ENCODE measurements at places on chromosomes 7 and 10. TPM values are rescaled to one million over a fixed set of nuclear protein-coding genes. Genes with fewer than 3 reads are reported as not detected.

DNA sequence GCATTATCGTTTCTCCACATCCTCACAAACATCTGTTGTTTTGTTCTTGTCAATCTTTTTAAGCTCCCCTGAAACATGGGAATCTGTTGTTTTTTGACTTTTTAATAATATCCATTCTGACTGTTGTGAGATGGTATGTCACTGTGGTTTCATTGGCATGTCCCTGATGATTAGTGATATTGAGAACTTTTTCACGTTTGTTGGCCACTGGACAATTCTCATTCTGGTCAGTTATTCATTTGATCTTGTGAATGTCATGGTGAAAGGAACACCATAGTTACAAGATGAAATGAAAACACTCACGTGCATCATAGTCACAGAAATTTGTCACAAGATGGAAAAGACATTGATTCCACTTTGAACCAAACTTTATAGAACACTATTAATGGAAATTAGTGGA is 20.5 kb upstream of the SGCE start:
- DNase-seq, result no peak

GRCh38 chr10:25226775-25227682 is 52.2 kb downstream of the GPR158 start:
- DNase-seq, result peak; percentile 10

DNA sequence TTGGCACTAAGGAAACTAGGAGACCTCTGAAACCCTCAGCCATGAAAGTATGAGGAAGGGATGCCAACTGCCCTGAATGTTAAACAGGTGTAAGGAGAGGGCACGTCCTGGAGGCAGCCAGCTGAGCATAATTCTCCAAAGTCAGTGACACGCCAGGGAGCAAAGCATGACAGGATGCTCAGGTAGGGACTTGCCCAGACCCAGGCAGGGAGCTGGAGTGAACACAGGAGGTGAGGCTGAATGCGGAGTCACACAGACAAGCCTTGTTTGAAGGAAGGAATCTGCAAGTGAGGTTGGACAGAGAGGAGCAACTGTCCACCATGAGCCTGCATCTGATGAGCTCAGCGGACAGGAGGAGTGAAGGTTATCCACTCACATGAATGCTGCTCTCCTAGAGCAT is 41.5 kb downstream of the KLRG2 start:
- no peak for DNase-seq

- DNase-seq, result no peak
These were observed 25.5 kb downstream of the FZD1 start for GRCh38 chr7:91289633-91290254.

GRCh38 chr7:151339651-151340382 is 1.8 kb upstream of the NUB1 start:
- DNase-seq, result no peak

The SFTPD gene
- total RNA-seq, result not detected

The TMEM130 gene
- not detected for total RNA-seq

- DNase-seq, result no peak
These were observed 45.5 kb upstream of the ZNRF2 start for GRCh38 chr7:30238721-30239441.

DNA sequence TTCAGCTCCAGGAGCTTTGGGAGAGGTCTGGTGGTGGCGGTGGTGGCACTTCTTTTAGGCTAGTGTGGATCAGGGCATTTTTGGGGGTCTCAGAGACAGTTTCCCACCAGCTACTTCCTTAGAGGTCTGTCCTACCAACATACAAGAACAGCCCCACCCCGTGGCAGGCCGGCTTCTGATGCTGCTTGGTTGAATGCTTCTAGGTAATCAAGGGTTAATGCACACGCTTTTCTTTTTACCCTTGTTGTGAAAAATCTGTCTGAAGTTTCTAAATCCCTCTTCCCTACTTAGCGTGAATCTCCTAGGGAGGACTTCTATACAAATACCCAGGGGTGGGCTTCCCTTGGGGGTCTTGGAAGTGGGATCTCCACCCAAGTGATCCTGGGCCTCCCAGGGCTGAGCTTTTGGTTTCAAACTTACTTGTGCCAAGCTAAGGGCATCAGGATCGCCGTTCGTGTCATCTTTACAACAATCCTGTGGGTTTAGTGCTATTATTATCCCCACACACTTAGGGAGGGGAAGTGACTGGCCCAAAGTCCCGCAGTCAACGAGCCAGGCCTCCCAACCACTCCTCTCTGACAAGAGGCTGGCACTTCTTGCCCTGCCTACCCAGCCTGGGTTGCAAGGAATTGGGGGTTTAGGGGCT is 1.7 kb downstream of the SH2B2 start:
- no peak for DNase-seq

The SRRT gene
- total RNA-seq, result 79.4 TPM

- no peak for DNase-seq
These were observed 155.2 kb downstream of the MBL2 start for GRCh38 chr10:52617346-52617745.

DNA sequence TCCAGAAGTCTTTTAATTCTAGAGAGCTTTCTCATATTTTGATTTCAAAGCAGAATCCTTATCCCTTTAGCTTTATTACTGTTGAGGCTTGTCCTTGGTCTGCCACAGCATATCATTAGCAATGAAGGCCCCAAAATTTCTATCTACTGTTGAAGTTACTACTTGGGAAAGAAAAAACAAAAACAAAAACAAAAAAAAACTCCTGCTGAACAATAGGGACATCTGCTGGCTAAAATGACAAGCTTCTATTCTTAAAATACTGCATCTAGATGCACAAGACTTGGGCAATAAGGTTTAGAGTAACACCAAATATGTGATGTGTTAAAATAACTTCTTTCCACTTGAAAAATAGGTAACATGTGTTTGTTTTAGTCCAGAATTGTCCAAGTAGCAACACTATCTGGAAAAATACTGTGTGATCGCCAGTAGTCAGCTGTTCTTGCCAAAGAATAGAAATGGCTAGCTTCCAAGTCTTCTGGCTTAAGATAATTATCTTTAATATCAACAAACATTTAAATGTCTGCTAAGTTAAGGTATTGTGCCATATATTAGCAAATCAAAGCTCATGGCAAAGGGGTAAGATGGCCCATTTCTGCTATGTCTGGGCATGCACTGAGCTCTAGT is 3.8 kb upstream of the DMTF1 start:
- no peak for DNase-seq

GRCh38 chr10:126847666-126848065 is 57.6 kb upstream of the DOCK1 start:
- DNase-seq, result no peak

DNA sequence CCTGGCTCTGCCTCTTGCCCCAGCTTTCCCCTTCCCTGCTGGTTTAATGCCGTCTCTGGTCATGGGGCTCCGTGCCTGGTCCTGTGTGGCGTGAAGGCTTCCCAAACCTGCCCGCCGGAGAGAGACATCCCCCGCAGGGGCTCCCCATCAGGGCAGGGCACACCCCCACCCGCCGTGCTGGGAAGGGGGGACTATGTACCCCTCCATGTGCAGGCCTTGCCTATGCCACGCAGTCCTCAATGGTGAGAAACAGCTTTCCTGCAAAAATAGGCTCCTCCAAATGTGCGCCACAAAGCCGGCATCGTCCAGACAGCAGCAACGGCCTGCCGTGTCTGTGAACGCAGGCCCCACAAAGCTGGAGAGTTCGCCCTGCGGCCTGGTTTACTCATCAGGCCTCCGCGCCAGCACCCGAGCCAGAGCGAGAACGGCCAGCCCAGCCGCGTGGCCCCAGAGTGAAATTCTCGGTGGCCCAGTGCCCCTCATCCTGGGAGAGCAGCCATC is 313.4 kb downstream of the DNAJB6 start:
- no peak for DNase-seq

GRCh38 chr7:86908948-86909347 is 150.5 kb downstream of the ELAPOR2 start:
- DNase-seq, result no peak

DNA sequence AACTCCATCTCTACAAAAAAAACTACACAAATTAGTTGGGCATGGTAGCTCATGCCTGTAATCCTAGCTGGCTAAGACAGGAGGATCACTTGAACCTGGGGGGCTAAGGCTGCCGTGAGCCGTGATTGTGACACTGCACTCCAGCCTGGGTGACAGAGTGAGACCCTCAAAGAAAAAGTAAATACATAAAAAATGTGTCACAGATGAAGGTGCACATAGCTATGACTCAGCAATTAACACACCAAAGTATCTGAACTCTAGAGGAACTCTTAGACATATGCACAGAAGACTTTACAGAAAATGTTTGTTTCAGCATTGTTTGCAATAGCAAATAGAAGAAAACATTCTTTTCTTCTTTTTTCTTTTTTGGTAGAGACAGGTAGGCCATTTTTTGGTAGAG is 8.3 kb downstream of the C10orf62 start:
- no peak for DNase-seq

DNA sequence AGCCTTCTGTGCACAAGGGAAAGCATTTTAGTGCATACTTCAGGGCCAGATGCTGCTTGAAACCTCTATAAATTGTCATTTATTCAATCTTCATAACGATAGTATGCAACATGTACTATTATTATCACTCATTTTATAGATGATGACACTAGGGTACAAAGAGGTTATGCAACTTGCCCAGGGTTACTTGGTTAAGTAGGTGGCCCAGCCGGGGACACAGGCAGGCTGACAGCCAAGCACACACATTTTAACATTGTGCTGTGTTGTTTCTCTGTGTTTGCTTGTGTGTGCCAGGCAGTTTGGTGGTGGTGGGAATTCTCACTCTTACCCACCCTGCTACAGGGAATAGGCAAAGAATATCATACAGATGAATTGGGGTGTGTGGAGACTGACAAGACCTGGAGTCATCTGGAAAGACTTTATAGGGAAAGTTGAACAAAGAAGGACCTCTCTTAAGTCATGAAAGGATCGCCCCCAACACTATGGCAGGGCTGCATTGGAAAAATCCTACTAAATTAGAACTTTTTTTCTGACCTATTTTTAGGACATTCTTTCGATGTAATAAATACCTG is 98.9 kb downstream of the MKX start:
- no peak for DNase-seq

GRCh38 chr10:34732926-34733325 is 82.2 kb downstream of the PARD3 start:
- DNase-seq, result no peak

DNA sequence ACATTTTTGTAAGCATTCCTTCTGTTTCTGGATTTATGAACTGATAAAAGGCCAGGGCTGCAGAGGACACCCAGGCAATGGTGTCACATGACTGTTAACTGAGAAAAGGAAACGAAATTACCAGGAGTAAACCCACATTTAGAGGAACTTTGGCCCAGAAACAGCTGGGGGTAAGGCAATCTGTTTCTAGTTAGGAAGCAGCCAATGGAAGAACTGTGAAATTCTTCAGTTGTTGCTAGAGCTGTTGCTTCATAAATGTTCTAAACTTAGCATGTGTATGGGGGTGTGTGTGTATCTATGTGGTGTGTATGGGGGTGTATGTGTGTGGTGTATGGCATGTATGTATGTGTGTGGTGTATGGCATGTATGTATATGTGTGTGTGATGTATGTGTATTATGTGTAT is 11.8 kb upstream of the PDCD4 start:
- DNase-seq, result no peak

DNA sequence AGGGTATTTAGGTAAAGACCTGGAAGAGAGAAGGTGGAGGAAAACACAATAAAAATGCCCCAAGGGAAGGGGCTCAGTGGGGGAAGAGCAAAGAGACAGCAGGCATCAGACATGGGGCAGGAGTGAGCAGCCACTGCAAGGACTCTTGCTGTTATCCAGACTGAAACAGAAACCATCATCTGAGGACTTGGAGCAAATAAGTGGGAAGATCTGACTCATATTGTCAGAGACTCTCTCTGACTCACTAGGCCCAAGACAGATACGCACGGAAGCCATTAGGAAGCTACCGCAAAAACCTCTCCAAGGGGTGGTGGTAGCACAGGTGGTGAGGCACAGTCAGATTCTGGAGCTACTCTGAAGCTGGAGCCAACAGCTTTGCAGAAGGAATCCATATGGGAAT is 110.7 kb downstream of the RNF32 start:
- peak; percentile 7 for DNase-seq

The ZNF117 gene
- 20.4 TPM for total RNA-seq

The SLC39A12 gene
- not detected for total RNA-seq

- DNase-seq, result no peak
These were observed 177.8 kb downstream of the USP6NL start for GRCh38 chr10:11433657-11434056.

DNA sequence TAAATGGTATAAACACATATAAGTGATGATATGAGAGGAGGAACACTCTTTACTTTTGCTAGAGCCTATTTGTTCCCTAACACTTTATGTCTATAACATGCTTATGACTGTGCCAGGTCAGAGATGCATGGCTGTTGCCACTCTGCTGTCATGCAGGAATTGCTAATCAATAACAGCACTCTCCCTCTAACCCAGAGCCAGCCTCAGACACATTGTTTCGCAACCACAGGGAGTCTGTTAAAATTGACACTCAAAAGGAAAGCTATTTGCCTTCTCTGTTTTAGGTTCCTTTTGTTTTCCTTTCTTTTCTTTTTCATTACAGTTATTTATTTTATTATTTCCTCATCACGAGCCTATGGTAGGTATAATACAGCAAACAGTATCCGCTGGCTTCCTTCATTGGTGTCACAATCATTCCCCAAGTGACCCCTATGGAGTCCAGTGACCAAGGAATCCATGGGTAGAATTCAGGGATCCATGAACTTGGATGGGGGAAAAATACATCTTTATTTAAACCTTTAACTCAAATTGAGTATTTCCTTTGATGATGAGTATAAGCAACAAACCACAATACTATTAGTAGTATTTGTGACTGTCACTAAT is 6.8 kb downstream of the PON2 start:
- no peak for DNase-seq

GRCh38 chr7:55533050-55533728 is 39.1 kb downstream of the VOPP1 start:
- DNase-seq, result no peak

The BLNK gene
- not detected for total RNA-seq

The PANK1 gene
- 4.4 TPM for total RNA-seq

DNA sequence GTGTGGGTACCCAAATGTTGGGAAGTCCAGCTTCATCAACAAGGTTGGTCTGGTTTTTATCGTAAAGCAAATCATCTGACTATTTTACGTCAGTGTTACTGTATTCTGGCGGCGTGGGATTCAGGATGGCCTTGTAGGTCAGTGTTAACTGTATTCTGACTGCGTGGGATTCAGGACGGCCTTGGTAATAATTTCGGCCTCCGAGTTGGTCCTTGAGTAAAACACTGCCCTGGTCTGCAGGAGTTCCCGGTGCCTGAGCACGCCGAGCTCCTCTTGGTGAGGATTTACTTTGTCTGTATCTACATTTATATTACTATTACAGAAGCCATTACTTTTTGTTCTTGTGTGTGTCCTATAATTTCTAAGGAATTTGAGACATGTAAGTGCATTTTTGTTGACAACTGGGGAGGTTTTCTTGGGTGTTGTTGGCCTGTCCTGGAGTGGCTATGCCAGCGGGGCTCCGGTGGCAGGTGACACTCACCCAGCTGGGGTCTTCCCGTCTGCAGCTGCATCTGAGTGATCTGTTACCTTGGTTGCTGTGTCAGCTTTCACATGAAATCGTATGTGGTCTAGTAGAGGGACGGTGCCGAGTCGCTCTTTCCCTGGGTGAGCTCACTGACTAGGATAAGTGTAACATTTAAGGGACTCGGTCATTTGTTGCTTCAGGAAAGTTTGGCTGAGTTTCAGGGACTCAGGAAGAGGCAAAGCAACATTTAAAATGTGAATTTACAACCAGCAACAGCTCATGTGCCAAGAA is 9.2 kb downstream of the GTPBP4 start:
- DNase-seq, result no peak

GRCh38 chr10:34193931-34194626 is 621.0 kb downstream of the PARD3 start:
- no peak for DNase-seq

The CRTAC1 gene
- 1.6 TPM for total RNA-seq
